ENCODE measurements at places on chromosomes 3 and 15.

- DNase-seq: no peak
These were observed 538.1 kb downstream of the MAGI1 start for GRCh38 chr3:65500398-65501306.

GRCh38 chr3:173709026-173709425, 311.5 kb downstream of the NLGN1 start:
- DNase-seq: no peak

DNA sequence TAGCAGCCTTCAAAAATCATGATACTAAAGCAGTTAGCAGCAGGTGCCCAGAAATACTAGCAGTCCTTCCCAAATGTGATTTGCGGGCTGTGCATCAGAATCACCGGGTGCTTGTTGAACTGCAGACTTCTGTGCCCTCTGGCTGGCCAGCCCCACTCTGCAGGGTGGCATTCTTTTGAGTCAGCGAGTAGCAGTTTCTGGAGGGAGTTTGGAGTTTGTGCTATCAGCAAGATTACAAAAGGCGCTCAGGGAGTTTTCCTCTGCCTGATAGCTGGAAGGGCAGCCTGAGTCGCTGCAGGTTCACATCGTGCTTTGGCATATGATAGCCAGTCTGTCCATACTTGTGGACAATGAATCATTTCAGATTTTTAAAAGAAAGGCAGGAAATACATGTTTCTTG, 57.6 kb downstream of the CLDN11 start:
- DNase-seq: no peak

DNA sequence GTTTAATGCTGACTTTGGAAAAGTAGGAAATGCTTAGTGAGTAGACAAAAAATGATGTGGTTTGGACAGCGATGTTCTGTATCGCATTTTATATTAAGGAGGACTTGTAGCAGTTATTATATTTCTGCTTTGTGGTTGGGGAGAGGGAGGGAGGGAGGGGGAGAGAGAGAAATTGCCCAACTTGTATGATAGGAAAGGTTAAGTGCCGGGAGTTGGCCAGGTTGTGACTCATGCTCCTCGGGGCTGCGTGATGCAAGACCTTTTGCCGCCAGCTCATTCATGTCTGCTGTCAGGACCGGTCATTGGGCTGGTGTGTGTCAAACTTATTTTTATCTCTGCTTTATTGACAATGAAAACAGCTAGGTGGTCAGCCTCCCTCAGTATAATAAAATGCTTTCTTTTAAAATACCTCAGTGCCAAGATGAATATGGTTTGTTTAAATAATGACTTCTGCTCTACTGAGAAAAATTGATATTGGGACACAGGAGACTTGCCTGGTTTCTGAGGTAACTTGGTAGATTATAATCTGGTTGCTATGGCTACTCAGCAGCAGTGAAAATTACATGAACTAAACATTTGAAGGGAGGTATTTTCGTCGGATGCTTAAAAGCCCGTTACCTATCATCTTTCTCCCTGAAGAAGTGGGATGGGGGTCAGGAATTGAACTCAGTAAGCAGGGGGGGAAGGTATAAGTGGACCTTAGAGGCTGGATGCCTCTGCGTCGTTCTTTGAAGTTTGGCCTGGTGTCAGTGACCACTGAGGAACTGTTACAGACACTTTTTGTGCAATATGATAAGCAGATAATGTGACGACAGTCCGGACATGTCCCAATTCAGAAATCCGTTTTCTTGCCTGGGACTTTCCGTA, 90.7 kb downstream of the FNDC3B start:
- DNase-seq: peak; percentile 82

DNA sequence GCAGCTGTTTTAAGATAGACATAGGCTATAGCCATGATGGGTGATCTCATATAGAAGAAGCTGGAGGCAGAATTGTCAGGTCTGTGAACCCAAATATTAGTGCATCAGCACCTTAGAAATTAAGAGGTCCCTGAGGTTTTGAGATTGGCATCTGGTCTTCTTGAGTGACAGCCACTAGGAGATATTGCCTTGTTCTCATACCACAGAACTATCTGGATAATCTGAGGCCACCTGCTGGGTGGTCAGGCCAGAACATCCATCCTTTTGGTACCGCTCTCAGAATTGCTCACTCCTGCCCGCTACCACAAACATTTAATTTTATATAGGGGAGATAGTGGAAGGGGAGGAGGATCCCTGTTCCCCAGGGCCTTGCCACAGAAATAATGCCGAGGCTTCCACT, 210.6 kb upstream of the ZPLD1 start:
- DNase-seq: no peak

- no peak for DNase-seq
These were observed 42.3 kb downstream of the RAB27A start for GRCh38 chr15:55247311-55247710.

DNA sequence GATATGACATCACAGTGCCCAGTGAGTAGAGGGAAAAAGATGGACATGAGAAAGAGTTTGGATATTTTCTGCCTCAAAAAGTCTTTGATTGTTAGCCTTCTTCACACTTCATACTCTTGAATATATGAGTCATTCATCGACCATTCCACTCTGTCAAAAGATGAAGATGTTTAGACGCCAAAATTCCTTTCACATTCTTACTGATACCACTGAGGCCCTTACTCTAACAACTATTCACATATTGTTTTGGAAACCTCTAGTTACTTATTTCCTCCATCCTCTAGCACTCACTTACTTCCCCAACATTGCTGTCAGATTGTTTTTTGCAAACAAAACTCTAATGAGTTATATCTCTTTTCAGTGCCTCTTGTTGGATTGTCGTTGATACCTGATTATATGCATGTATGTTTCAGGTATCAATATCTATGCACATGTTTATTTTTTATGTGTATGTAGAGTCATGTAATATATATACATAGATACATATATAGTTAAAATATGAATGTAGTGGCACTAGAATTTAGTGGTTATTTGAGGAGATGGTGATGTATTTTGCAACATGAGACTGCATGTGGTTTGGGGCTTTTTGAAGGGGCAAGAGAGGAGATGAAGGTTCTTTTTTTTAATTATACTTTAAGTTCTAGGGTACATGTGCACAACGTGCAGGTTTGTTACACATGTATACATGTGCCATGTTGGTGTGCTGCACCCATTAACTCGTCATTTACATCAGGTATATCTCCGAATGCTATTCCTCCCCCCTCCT, 40.0 kb upstream of the OR5H6 start:
- DNase-seq: no peak

- no peak for DNase-seq
These were observed 7.6 kb upstream of the DCLK3 start for GRCh38 chr3:36771931-36772330.

DNA sequence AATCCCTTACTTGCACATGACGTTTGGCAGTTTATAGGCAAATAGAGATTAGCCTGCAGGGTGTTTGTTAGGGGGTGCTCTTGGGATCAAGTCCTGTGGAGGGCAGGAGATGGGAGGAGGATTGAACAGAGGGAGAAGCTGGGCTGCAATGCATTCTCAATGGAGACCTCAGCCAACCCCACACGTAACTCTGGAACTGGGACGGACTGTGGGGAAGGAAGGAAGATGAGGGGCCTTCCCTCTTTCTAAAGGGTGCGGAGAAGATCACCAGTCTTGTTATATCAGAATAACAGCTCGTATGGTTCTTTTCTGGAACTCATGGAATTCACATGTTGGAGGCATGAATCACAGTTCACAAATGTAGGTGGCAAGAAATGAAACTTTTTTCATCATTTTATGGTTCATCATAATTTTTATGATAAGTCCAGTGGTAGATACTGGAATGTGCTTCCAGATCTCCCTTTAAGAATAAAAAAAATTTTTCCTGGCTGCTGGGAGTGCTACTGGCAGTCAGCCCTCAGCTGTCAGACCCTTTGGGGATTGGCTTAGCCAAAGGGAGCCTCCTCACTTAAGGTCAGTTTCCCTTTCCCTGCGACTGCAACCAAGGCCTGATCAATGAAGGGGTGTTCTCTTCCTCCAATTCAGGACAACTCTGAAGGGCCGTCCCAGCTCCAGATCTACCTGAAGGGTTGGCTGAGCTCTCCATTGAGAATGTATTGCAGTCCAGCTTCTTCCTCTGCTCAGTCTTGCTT, 20.5 kb upstream of the LYZL4 start:
- DNase-seq: no peak

GRCh38 chr3:61454006-61454585, 107.3 kb upstream of the PTPRG start:
- no peak for DNase-seq

- no peak for DNase-seq
These were observed 57.1 kb upstream of the GATA2 start for GRCh38 chr3:128550113-128550440.

GRCh38 chr3:173371848-173372487, 25.6 kb upstream of the NLGN1 start:
- DNase-seq: peak; percentile 17

- DNase-seq: no peak
These were observed 393.6 kb upstream of the TPM1 start for GRCh38 chr15:62648954-62649353.

DNA sequence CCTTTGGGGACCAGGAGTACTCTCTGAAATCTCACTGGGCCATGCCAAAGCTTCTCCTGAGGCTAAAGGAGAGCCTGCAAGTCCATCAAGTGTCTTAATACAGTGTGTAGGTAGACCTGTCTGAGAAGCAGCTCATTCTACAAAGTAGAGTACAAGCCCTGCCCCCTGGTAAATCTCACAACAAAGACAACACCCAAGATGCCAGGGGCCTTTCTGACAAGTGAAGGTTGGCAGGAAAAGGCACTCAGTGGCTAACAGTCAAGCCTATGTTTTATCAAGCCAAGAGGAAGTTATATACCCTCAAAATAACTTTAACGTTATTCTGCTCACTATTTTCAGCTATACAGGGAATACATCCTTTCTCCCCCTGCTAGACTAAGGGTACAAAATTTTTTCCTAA, 58.3 kb downstream of the NMNAT3 start:
- no peak for DNase-seq

DNA sequence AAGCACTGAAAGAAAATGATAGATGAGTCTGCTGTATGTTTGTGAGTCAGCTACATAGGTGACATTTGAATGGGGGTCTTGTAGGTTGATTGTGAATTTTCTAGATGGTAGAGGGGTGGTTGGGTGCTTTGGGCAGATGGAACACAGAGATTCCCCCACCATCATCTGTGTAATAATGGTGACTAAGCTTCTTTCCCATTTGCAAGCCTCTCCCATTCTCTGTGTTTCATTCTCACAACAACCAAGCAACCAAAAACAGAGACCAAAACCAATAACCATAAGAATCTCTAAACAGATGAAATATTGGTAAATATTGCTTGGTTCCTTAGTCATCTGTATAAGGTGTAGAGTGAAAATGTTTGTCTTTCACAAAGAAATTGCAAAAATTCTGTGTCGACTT, 17.8 kb upstream of the UTS2B start:
- DNase-seq: no peak

GRCh38 chr3:52069855-52070254, 13.5 kb upstream of the DUSP7 start:
- DNase-seq: no peak

- no peak for DNase-seq
These were observed 51.1 kb upstream of the WNT5A start for GRCh38 chr3:55538158-55538557.

- DNase-seq: no peak
These were observed 21.4 kb downstream of the TBC1D2B start for GRCh38 chr15:78055919-78056713.

- DNase-seq: peak; percentile 10
These were observed 90.9 kb downstream of the SAMMSON start for GRCh38 chr3:70090322-70090913.

GRCh38 chr15:81894061-81894460, 151.8 kb downstream of the MEX3B start:
- DNase-seq: no peak

GRCh38 chr3:16382845-16383244, 117.8 kb downstream of the OXNAD1 start:
- DNase-seq: no peak

DNA sequence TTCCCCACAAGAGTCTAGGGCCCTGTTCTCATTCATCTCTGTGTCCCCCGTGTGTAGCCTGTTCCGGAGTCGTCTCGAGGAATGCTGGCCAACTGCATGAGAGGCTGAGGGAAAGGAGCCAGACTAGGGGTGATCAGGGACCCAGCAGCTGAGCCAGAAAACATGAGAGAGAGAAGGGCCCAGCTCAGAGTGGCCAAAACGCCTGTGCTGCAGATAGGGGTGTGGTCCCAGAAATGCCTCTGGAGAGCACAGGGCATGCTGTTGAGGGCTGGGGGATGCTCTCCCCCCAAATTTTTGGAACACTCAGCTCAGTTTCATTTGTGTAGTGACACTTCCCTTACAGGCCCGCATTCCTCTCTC, 14.1 kb downstream of the CYP1A2 start:
- DNase-seq: no peak

- peak; percentile 48 for DNase-seq
These were observed 25.9 kb upstream of the SPRED1 start for GRCh38 chr15:38226608-38227266.

DNA sequence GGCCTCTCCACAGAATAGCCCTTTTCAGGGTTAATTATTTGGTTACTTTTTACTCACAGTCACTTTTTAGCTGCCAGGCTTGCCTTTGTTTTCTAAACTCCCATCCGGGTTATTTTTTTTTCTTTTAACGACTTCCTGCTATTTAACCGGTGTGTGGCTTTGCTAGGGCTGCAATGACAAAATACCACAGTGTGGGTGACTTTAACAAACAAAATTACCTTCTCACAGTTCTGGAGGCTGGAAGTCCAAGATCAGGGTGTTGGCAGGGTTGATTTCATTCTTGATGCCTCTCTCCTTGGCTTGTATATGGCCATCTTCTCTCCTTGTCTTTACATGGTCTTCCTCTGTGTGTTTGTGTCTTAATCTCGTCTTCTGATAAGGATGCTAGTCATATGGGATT, 91.5 kb downstream of the IL1RAP start:
- no peak for DNase-seq

- DNase-seq: no peak
These were observed 158.6 kb downstream of the CNTN6 start for GRCh38 chr3:1251282-1252060.

Measured in hepatic stellate cell (primary cell).